ENCODE measurements at places on chromosomes 12 and 14. TPM values are rescaled to one million over a fixed set of nuclear protein-coding genes. Genes with fewer than 3 reads are reported as not detected.

ADAMTS20 gene
- under 0.01 TPM for total RNA-seq

SOS2 gene
- 27.2 TPM for total RNA-seq

ESR2 gene
- not detected for total RNA-seq

FBXO34 gene
- 28.9 TPM for total RNA-seq

All from fibroblast of villous mesenchyme (primary cell).